ENCODE measurements at places on chromosomes 5 and 9.

DNA sequence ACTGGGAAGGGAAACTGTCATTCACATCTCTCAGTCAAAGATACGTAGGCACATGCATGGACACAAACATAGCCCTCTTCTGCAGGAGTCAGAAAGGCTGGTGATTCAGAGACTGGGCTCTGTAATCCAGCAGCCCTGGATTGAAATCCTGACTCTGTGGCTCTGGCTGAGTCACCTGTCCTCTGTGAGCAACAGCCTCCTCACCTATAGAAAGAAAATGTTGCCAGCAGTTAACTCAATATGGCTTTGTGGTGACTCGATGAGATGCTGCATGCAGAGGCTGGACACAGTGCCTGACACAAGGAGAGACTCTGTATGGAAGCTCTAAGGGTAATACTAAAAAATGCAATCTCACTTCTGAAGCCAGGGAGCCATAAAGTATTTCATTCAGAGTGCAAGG, 23.9 kb upstream of the CDKN2AIPNL start:
- H3K36me3 ChIP-seq: no peaks in the 10 kb centered on the region
- peaks cover 18% of the 10 kb centered on the region for H3K4me1 ChIP-seq
- H3K27ac ChIP-seq: no peak overlapping the region
- no peak for DNase-seq

DNA sequence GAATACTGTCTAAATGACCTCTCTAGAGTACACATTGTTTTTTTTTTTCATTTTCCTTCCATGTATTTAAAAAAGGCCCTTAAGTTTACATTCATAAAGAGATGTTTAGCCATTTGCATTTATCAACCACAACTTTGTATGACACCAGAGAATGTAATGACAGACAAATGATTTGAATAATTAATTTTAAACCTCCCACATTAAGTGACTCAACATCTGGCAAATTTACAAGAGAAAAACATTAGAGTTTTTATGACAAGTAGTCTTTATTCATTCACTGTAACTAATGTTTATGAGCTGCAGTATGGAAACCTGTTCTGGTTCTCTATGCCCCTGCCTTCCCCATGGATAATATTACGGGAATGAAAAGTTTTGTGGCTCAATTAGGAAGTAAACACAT, 1093.8 kb upstream of the CDH9 start:
- H3K4me1 ChIP-seq: no peaks in the 10 kb centered on the region
- no peaks in the 10 kb centered on the region for H3K27me3 ChIP-seq
- no peak overlapping the region for H3K27ac ChIP-seq
- no peak overlapping the region for H3K4me3 ChIP-seq
- DNase-seq: no peak

DNA sequence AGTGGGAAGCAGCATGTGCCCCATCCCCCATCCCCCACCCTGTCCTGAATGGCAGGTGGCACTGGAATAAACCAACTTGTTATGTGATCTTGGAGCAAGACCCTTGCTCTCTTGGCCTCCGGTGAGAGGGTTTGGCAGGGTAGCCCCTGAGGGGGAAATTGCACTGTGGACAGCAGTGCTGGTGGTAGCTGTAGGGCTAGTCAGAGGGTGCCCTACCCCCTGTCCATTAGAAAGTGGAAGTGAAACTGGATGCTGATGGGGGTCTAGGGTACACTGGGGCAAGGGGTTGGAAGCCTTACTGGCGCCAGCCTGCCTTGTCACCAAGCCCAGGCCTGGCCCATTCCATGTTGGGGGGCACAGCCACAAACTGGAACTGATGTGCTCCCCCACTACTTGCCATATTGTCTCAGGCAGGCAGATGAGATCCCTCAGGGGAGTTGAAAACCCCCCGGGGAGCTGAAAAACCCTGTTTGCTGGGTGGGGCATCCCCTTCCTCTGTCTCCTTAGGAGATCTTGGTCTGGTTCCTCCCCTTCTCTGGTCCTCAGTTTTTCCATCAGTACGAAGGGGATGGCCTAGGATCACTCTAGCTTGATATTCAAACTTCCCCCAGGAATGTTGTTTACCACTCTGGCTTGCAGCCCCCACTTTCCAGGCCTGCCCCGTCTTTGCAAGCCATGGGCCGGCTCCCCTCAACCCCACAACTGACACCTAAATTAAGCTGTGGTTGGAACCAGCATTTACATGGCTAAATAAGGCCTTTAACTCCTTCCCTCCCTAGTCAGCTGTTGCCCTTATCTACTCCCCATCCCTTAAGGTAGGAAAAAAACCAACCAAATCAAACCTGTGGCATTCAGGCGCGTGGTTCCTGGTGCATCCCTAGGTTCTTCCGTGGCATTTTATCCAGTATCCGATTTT, 14.4 kb upstream of the SYNPO start:
- DNase-seq: no peak
- H3K4me1 ChIP-seq: peaks cover 9% of the 10 kb centered on the region
- H3K4me3 ChIP-seq: no peak overlapping the region
- H3K27me3 ChIP-seq: peaks cover 36% of the 10 kb centered on the region

DNA sequence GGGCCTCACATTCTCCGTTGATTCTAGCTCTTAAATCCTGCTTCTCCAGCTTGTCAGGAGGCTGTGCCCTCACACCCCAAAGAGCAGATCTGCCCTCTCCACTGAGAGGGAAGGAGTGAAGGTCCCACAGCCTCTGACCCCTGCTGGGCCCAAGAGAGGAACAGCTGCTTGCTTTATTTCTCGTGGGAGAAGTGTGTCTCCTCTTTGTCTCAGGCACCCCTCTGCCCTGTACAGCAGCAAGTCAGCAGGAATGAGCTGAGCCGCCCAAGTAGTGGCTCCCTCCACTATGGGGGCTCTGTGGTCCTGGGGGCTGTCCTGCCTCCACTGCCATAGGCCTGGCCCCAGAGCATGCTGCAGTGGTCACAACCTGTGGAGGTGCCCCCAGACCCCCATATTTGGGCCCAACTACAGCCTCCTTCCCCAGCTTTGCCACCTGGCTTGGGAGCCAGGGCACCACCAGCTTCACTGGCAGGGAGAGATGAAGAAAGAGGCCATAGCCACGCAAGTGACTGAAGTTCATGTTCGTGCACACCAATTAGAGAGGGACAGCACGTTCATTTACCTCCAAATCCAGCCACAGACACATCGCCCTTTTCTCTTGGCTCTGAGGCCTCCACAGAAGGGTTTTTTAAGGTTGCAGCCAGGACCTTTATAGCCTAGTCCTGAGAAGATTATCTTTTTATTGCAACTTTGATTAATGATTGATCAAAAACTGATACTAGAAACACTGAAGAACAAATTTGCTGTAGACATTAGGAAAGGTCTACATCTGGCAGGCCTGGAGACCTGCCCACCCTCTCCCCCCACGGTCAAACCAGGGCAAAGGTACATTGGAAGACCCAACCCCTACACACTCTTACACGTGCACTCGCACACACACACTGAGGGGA, 27.5 kb downstream of the IRF1 start:
- peak overlapping the region; percentile 72 for H3K4me3 ChIP-seq
- peaks cover 51% of the 10 kb centered on the region for H3K36me3 ChIP-seq

- no peak overlapping the region for H3K27ac ChIP-seq
- peaks cover 6% of the 10 kb centered on the region for H3K36me3 ChIP-seq
- no peak overlapping the region for H3K4me3 ChIP-seq
- H3K4me1 ChIP-seq: peaks cover 40% of the 10 kb centered on the region
- no peak for DNase-seq
These were observed 82.8 kb downstream of the DCP2 start for GRCh38 chr5:113059232-113060040.

DNA sequence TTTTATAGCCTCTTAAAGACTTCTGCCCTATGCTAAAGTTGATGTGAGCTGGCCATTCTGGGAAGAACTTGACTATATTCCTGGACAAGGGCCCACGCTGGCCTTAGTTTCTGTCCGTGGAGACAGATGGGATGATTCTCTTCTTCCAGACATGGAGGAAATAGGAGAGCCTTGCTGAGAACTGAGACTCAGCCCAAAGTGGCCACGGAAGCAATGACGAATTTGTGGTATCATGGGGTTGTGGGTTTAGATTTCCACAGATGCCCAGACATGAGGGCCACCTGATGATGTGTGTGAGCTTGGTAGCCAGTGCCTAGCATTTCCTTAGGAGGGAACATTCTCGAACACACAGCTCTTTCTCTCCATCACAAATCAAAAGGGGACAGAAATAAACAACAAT, 309.1 kb downstream of the NSG2 start:
- no peak overlapping the region for H3K27ac ChIP-seq
- H3K27me3 ChIP-seq: no peaks in the 10 kb centered on the region
- DNase-seq: no peak
- H3K4me3 ChIP-seq: no peak overlapping the region

- H3K27me3 ChIP-seq: no peaks in the 10 kb centered on the region
- peaks cover 21% of the 10 kb centered on the region for H3K4me1 ChIP-seq
- no peak overlapping the region for H3K4me3 ChIP-seq
- DNase-seq: no peak
These were observed 49.8 kb upstream of the PLPP1 start for GRCh38 chr5:55584398-55585205.

DNA sequence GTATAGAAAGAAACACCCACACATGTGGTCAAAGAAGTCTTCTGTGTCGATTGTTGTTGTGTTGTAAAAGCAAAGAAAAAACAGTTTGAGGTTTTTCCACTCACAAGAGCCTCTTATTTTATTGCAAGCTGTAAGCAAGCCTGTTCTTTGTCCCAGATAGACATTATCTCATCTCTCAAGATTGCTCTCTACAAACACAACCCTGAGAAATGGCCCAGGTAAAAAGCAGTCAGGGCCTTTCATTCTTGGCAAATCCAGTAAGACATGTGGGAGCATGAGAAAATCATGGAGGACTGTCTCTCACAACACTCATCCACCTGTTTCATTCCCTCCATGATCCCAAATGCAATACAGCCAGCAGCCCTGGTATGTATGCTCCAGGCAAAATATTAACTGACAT, 286.6 kb upstream of the POU5F2 start:
- H3K4me1 ChIP-seq: no peaks in the 10 kb centered on the region
- no peak overlapping the region for H3K4me3 ChIP-seq
- H3K27ac ChIP-seq: no peak overlapping the region
- H3K36me3 ChIP-seq: peaks cover 14% of the 10 kb centered on the region

DNA sequence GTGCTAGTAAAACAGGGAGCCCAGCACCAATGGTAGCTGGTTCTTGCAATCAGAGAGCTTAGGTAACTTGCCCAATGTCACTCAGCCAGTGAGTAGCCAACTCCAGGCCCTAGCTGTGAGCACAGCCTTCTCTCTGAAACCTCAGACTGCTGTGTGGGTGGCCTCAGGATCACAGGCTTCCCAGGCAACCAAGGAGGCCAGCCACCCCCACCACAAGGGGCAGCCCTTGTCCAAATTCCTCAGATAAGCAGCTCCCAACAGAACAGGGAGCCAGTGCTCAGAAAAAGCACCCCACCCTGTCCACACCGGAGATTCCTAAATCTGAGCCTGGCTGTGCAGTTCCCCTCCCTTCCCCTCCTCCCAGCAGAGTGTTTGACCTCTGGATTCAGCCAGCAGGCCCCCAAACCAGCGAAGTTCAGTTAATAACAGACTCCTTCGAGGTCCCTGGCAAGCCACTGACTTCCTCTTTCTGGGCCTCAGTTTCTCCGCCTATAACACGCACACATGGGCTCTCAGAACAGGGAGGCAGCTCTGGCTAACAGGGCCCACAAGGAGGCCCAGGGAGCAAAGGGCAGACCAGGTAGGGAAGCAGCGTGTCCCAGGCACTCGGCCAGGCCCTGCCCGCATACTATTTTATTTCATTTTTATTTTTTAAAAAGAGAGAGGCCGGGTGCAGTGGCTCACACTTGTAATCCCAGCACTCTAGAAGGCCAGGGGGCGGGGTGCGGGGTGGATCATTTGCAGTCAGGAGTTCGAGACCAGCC, 2.7 kb downstream of the EEIG1 start:
- H3K4me3 ChIP-seq: peak overlapping the region; percentile 96
- no peak for DNase-seq
- peaks cover 61% of the 10 kb centered on the region for H3K36me3 ChIP-seq
- H3K4me1 ChIP-seq: peaks cover 48% of the 10 kb centered on the region
- H3K27ac ChIP-seq: peak overlapping the region; percentile 70
- no peaks in the 10 kb centered on the region for H3K27me3 ChIP-seq
